Breast epithelium (tissue), 4 donors: ENCODE measurements at places on chromosomes 11 and 22. TPM values are rescaled to one million over a fixed set of nuclear protein-coding genes. Genes with fewer than 3 reads are reported as not detected.

- DNase-seq, result no peak
Measured at GRCh38 chr11:123973816-123974215, 3.8 kb downstream of the OR10S1 start.

DNA sequence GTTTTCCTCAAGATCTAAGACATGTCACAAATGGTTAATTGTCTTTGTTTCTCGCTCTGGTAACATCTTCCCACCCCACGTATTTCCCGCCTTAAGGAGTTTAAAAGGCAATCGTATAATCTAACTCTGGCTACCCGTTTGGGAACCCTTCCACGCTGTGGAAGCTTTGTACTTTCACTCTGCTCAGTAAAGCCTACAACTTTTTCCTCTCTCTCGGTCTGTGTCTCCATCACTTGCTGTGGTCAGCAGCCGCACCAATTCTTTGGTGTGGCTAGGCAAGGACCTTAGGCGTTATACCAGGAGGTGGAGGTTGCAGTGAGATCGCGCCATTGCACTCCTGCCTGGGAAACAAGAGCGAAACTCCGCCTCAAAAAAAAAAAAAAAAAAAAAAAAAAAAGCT, 1430.1 kb downstream of the LRRC4C start:
- no peak for DNase-seq

DNA sequence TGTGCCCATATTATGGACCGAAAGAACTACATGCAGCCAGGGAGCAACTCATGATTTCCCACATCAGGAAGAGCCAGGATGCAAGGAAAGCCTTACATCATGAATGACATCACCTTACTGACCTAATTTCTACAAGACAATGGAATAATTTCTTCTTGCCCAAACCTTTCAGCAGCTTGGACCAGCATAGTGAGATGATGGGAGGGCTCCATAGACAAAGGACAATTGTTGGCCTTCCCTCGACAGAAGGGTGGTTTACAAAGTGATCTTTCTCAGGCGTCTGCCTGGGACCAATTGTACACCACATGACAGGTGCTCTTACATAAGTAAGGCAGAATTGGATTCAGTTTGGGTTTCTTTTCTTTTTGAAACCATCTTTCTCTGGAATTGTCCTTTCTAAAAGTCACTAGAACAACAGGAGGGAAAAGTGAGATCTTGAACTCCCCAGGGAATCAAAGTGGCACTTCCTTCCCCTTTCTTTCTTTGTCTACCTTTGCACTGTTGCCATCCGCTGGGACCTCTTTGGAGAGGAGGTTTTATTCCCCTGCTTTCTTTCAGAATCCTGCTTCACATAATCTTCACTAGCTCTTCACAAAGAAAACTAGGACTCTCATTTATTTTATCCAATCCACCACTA, 51.7 kb upstream of the PAK1 start:
- DNase-seq, result no peak

Gene OR8D4
- total RNA-seq, result not detected

Gene SLC17A6
- not detected for total RNA-seq

Gene CBLIF
- not detected for total RNA-seq

DNA sequence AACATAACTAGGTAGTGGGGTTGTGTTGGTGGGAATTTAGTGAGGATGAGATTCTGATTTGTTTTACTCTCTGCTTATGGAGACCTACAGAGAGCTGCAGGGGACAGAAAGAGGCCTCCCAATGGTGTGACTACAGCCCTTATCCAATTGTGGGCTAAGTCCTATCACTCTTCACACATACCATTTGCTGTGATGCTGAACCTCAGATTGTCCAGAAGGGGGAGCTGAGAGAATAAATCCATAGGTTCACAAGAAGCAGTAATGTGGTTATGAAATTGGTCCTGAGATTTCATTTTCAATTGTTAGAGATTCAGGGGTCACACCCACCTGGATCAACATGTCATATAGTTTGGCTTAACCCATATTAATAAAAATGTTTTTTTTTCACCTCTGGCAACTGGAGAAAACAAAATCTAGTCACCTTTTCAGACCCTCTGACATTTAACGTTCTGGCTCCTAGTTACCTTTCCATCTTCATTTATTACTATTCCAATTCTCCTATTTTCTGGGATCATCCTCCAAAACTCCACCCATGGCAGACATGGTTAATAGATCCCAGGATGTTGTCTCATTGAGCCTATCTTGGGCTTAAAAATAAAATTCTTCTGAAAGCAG, 53.3 kb upstream of the PTPN5 start:
- no peak for DNase-seq

GRCh38 chr11:73248526-73249185, 23.5 kb upstream of the P2RY6 start:
- DNase-seq, result no peak

GRCh38 chr11:36818410-36818809, 220.4 kb upstream of the RAG2 start:
- DNase-seq, result no peak

DNA sequence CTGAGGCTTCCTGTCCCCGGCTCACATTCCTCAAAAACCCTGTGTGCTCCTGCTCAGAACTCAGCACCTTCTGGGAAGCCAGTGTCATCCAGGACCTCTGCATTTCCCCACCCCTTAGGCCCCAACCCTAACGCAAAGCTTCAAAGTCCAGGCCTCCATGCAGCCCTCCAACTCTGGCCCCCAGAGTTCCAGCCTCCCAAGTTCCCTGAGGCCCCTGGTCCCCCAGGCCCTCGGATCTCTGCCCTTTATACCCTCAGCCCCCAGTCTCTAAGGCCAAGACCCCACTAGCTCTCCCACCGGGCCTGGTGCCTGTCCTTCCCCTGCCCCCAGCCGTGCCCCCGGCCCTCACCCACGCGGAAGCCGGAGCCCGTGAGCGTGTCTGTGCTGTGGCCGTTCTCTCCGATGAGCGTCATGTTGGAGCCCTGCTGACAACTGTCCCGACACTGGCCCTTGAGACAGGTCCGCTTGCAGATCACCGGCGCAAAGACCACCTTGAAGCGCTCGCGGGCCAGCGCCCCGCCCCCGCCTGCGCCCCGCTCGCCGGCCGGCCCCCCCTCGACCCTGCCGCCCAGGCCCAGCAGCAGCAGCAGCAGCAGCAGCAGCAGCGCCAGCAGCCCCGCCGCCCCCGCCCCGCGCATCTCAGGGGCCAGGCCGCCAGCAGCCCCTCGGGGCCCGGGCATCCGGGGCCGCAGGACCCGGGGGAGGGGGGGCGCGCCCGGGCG, 718 bp downstream of the LTBP3 start:
- DNase-seq, result no peak

DNA sequence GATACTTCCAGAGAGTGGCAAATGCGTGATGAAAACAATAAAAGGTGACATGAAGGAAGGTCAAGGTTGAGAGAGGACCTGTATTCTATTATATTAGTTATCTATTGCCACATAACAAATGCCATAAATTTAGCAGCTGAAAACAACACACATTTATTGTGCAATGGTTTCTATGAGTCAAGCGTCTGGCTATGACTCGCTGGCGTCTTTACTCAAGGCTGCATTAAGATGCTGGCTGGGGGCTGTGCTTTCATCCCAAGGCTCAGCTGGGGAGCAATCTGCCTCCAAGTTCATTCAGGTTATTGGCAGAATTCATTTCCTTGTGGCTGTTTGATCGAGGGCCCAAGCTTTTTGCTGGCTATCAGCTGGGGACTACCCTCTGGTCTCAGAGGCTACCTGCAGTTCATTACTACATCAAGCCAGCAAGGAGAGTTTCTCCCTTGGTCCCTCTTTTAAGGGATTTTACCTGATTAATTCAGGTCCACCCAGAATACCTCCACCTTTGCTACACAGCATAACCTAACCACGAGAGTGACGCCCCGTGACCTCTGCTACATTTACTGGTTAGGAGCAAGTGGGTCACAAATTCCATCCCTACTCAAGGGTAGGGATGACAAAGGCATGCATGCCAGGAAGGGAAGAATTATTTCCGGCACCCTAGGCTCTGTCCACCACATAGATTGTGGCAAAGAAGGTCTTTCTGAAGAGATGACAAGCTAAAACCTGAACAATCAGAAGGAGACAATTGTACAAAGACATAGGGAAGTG, 549.1 kb downstream of the MN1 start:
- DNase-seq, result no peak

DNA sequence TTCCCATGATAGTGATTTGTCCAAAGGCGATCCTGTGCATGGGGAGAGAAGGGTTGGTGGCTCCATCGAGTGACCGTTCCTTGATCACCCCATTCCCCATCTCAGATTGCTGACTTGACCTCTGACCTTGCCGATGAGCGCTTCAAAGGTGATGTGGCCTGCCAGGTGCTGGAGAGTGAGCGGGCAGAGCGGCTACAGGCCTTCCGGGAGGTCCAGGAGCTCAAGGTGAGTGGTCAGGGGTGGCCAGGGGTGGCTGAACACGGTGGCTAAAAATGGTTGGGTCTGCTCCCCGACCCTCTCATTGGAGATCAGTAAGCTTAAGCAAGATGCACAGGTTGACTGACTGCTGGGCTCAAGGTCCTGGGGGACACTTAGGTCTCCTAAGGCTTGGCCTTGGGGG, 148.7 kb downstream of the MYO18B start:
- no peak for DNase-seq

Gene OR10D3
- not detected for total RNA-seq

Gene PIK3IP1
- total RNA-seq, result 43.3 TPM

Gene C11orf16
- not detected for total RNA-seq
